ENCODE measurements at places on chromosomes 12 and 14.
A peak's percentile ranks its signal among the peaks of the same experiment; 100 is the strongest.

GRCh38 chr12:110916295-110916875, 4.0 kb downstream of the MYL2 start:
- DNase-seq = no peak

- DNase-seq = no peak
Measured at GRCh38 chr14:85580536-85581140, 50.7 kb downstream of the FLRT2 start.

DNA sequence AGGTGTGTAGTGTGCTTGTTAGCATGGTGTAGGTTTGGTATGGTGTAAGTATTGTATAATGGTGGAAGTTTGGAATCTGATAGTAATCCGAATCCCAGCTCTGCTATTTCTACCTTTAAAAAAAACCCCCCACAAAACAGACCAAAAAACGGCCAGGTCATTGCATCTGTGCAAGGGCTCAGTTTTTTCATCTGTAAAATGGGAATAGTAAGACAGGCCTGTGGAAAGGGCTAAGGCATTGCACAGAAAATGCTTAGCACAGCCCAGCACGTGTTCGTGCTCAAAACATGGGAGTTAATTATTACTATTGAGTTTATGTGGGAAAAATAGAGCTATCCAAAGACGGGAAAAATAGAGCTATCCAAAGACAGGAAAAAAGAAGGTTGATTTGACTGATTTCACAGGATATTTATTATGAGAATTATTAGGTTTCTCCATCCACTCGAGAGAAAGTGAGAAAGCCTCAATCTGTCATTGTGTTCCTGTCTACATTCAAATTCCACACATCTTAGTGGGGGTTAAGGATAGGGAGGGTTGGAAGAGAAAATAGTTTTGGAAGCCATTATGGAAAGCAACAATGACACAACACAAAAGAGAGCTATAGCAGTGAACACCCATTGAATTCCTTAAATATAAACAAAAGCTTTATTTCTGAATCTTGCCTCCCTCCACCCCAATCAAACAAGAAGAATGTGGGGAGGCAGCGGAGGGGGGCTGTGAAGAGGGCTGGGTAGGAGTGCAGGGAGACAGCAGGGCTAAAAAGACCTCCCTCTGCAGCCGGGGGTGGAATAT, 126.8 kb upstream of the MAX start:
- no peak for DNase-seq

DNA sequence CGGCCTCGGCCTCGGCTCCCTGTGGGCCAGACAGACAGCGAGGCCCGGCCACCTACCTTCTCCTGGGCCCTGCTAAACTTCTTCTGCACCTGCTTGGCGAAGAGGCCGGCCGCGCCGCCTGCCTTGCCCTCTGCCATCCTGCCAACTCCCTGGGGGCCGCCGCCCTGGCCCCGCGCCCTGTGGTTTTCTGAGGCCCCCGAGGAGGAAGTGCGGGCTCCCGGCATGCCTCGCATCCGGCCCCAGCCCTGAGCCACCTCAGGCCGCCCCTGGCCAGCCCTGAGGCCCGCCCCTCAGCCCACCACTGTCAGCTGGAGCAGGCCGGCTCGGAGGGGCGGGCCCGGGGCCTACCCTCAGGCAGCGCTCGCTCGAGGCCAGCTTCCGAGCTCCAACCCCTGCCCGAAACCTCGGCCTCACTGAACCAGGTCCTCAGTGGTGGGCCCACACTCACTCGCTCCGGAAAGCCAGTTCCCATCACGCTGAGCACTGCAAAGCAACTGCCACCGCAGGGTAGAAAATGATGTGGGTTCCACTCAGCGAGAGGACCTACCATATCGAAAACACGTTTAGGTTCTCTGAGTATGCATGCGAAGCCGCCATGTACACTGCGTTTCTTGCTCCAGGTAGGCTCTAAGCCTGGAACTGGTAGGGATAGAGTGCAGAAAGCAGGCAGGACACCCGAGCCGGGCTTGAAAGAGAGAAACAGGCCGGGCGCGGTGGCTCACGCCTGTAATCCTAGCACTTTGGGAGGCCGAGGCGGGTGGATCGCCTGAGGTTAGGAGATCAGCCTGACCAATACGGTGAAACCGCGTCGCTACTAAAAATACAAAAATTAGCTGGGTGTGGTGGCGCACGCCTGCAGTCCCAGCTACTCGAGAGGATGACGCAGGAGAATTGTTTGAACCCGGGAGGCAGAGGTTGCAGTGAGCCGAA, at the start of gene BIN2:
Gene BIN2 (minus strand): TSS at position 209 of the 930 bp plus-strand sequence. CDS start 72 bp downstream, at position 137.
- no peak for DNase-seq

DNA sequence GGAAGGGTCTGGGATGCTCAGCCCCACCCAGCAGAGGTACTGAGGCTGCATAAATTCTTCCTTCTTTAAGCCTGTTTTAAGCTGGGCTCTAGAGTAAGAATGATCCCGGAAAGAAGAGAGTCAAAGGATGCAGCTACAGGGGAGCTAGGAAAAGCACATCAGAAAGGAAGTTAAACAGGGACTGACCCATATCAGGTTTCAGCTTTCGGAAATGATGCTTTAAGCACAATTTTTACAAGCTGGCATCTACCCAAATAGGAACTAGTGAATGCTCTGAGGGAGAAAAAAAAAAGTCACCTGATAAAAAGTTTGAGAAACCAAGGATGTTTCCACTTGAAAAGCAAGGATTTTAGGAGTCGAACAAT, 22.0 kb downstream of the TSPAN8 start:
- DNase-seq = no peak

- DNase-seq = no peak
Measured at GRCh38 chr12:5000658-5001385, 42.9 kb upstream of the KCNA5 start.

GRCh38 chr12:16300122-16300521, 22.6 kb upstream of the SLC15A5 start:
- no peak for DNase-seq

DNA sequence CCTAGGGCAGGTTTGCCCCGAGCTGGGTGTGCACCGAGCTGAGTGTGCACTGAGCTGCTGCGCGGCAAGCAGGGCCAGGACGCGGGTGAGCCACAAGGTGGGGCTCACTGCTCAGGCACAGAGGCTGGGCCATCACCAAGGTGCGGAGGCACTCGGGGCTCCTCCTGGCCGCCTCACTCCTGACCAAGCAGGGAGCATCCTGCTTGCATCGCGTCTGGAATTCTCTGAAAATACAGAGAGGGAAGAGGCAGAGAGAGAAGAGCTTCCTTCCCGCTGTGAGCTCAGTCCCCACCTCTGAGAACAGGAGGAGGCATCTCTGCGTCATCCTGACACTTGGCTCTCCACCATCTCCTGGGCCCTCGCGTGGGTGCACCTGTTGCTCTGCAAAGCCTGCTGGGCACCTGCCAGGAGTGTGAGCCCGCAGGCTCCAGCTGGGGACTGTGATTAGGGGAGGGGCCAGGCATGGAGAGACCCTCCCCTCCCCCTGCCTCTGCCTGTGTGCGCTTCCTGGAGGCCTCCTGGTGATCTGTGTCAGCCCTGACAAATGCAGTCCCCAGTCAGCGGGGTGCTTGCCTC, 116.3 kb downstream of the GLT1D1 start:
- DNase-seq = no peak

- no peak for DNase-seq
Measured at GRCh38 chr12:615620-616019, 47.6 kb downstream of the NINJ2 start.

- DNase-seq = no peak
Measured at GRCh38 chr12:114670291-114670980, 13.5 kb downstream of the TBX3 start.

DNA sequence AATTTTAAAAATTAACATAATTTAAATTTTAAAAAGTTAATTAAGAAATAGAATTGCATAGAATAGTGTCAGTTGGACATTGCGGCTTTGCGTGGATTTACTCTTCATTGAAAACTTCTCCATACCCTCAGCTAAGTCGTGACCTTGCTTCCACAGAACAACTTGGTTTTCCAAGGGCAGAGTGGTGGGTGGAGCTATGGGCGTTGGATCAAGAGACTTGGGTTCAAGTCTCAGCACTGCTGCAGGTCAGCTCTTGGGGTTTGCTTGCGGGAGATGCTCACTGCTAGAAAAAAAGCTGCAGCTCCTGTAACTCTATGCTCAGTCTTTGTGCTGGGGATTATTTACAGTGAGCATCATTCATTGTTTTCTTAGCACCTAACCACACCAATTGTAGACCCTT, 133.7 kb downstream of the PRIMA1 start:
- no peak for DNase-seq

DNA sequence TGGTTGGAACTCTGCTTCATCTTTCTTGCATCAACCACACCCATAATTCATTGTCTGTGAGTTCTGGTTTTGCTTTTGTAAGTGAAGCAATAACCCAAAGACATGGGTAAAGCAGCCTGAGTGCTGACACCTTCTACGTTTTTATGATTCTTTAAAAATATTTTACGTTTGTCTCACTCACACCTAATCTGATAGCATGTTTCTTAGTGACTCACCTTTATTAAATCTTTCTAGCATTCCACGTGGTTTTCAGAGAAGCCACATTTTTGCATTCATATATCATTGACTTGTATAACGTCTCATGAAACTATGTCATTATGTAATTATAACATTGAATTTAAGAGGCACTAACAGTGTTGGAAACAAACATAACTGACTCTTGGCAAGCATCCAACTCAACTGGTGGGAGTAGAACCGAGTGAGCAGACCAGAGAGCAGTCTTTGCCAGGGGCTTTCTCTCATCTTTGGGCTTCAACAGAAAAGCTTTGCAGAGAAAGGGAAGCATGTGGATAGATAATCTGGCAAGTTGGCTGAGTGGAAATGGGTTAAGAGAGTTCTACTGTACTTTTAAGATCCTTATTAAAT, 118.8 kb downstream of the TPH2 start:
- DNase-seq = peak; percentile 1

- no peak for DNase-seq
Measured at GRCh38 chr12:46362895-46363581, 9.5 kb downstream of the SLC38A2 start.

GRCh38 chr14:61512026-61512834, 183.1 kb upstream of the HIF1A start:
- DNase-seq = peak; percentile 85

DNA sequence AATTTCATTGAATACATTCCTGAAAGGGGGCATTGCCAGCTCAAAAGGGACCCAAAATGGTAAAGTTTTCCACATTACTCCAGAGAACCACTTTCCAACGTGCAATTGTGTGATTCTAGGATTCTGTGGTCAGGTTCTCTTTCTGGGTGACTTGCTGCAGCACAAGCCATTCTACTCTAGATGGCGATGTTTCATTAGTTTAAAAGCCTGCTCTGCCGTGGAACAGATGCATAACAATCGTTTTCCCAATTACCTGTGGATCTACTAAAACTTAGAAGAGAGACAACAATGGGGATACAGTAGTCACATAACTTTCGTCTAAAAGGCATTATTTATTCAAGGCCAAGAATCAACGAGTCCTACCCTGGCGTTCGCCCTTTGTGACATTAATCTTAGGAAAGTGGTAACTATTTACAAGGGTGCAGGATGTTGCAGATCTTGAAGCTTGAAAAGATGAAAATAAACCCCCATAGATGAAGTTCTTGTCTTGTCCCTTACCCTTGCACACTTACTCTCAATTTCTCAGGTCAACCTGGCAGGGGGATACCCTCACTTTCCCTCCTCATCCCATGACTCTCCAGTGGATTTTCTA, 400.9 kb downstream of the SNAPC1 start:
- no peak for DNase-seq

DNA sequence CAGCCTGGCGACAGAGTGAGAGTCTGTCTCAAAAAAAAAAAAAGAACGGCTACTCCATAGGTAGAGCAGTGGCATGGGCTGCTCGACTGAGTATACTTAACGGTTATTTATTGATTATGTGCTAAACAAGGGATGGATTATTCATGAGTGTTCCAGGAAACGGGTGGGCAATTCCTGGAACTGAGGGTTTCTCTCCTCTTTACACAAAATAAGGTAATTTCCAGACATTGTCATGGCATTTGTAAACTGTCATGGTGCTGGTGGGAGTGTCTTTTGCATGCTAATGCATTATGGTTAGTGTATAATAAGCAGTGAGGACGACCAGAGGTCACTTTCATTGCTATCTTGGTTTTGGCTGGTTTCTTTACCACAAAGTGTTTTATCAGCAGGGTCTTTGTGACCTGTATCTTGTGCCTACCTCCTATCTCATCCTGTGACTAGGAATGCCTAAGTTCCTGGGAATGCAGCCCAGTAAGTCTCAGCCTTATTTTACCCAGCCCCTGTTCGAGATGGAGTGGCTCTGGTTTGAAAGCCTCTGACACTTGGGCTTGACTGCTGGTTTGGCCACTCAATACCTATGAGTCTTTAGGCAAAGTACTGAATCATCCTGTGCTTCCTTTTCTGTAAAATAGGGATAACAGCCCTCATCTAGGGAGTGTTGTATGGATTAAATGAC, 3.2 kb downstream of the DGLUCY start:
- DNase-seq = no peak

DNA sequence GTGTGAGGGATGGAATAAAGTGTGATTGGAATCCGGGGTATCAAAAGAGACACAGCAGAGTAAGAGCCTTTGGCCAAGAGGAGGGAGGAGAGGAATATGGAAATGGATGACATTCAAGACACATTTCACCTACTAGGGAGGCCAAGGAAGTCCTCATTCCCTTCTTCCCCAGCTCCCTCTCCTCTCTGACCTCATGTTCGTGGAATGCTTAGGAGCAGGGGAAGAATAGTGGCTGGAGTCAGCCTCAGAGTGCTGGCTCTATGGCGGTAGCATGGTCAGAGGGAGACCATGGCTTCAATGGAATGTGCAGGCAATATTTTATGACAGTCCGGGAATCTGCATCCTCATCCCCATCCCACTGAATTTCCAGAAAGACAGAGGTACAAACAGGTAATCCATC, 196.6 kb downstream of the EGLN3 start:
- no peak for DNase-seq

GRCh38 chr12:84912198-84913128, at the start of gene SLC6A15:
Gene SLC6A15 (minus strand): TSS chr12:84912799. CDS start chr12:84892120, 20,679 bp downstream.
- no peak for DNase-seq

DNA sequence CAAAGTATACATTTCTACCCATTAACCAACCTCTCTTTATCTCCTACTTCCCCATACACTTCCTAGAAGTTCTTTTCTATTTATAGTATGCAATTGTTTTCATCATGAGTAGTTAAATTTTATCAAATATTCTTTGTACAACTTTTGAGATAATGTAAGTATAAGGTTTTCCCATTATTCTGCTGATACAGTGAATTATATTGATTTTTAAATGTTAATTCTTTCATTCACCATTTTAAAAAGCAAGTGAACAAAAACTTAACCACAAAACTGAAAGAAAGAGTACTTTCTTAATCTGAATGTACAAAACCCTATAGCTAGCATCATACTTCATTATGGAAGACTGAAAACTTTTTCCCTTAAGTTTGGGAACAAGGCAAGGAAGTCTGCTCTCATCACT, 9.5 kb upstream of the SLCO1B3 start:
- DNase-seq = no peak

GRCh38 chr14:104460791-104461651, 118.5 kb upstream of the C14orf180 start:
- DNase-seq = no peak

GRCh38 chr14:71661441-71661840, 270.8 kb upstream of the RGS6 start:
- no peak for DNase-seq

GRCh38 chr14:38578278-38578681, 322.4 kb upstream of the CLEC14A start:
- no peak for DNase-seq

- no peak for DNase-seq
Measured at GRCh38 chr14:77908847-77909246, 108.9 kb downstream of the ADCK1 start.

Measured in BJ (cell line).